ENCODE measurements at places on chromosomes 13 and 19.

- DNase-seq: no peak
Observed at GRCh38 chr19:6250024-6250615, 29.7 kb downstream of the MLLT1 start.

- DNase-seq: no peak
Observed at GRCh38 chr13:41751277-41751676, 209.6 kb downstream of the VWA8 start.

DNA sequence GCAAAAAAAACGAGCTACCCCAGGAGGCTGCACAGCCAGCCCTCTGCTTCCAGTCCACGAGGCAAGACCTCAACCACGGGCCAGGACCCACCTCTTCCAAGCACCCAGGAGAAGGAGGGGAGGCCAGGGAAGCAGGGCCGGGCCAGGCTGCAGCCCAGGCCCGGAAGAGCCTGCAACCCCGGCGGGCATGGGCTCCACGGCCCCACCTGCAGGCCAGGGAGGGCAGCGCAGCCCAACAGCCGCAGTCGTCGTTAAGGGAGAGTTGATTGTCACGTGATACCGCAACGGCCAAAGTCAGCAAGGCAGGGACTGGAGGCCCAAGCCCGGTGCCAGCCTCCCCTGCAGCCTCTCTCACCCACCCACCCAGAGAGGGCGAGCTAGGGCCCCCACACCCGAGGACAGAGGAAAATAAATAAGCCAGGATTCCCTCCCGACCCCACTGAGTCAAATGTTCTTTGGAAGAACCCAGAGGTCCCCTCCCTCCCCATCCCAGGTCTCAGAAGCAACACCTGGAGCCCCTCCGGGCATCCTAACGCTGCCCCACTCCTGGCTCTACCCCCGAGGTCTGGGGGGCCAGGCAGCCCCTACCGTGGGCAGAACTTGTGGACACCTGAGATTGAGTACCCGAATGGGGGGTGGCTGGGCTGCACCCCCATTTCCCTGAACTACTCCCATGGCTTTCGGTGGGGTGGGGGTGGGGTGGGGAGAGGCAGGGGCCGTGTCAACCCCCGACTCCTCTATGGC, 5.2 kb upstream of the REXO1 start:
- DNase-seq: peak; percentile 83

DNA sequence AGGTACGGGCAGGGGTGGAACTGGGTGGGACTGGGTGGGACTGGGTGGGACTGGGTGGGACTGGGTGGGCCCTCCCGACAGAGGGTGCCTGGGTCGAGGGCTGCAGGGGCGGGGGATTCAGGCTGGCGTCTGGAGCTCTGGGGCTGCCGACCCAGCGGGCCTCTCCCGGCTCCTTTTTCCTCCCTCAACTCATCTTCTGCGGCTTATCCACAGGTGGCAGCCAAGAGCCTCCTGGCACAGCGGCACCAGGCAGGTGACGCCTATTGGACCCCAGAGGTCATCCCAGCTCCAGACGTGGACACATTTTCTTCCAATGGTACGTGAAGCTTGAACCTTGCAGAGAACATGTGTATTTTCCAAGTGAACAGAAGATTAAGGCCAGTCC, 533 bp downstream of the ZNF544 start:
- peak; percentile 15 for DNase-seq

- DNase-seq: no peak
Observed at GRCh38 chr19:17762505-17763229, 11.4 kb downstream of the FCHO1 start.

- no peak for DNase-seq
Observed at GRCh38 chr13:98856983-98857382, 104.5 kb upstream of the SLC15A1 start.

GRCh38 chr13:68550330-68550729, 1320.2 kb upstream of the PCDH9 start:
- no peak for DNase-seq

DNA sequence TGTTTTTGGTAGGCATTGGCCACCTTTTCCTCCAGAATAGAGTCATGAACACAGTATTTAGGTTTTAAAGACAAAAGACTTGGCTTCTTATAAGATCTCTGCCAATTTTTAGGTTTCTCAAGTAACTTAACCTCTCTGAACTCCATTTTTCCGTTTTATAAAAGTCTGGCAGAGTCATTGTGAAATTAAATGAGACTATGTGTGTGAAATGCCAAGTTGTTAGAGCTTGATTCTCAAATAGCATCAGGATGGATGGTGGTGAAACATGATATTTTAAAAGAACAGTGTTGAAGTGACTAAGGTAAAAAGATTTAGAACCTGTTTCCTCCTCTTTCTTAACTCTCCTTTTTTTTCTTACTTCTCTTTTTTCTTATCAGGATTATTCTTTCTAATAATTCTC, 617.7 kb upstream of the SLITRK1 start:
- DNase-seq: no peak

DNA sequence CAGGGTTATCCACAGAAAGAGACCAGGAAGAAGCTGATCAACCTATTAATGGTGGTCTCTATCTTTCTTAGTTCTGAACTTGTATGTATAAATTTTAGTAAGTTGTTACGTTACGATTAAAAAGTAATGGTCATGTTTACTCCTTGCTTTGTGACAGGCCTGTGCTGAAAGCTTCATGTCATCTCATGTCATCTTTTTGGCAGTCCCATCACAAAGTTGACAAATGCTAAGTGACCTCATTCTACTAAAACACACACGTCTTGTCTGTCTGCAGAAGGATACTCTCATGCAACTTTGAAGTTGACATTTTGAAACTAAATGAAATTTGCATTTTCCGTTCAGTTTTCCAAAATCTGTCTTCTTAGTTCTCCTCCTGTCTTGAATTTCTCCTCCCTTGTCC, 345.9 kb downstream of the DNAJC15 start:
- DNase-seq: no peak

DNA sequence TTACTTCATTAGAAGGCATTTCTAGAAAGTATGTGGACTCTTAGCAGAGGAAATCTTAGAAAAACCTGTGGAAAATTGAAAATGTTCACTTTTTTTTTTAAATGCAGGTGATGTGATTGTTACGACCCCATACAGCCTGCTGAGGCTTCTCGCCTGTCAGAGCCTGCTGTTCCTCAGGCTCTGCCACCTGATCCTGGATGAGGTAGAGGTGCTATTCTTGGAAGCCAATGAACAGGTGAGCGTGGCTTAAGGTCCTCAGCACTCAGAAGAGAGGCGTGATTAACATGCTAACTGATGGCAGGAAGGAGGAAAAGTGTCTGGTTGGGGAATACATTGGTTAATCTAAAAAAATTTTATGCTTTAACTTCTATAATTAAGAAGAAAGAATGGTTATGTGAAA, 71.4 kb downstream of the SLC7A9 start:
- DNase-seq: no peak

DNA sequence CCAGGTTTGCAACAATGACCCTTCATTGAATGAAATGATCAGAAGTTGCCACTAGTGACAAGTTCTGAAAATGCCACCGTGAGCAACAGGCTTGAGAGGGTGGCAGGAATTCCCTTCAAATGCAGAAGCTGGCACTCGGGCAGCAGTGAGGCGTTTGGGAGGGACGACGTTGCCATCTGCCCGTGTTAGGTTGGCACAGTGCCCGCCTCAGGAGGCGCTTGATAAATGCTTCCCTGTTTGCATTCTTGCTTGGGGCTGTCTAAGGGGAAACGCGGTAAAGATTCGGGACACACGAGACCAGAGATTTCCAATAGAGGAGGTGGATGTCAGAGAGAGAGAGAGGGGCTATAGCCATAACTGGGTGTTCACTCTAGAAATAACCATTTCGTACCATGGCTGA, 101.9 kb downstream of the TEX29 start:
- no peak for DNase-seq

- no peak for DNase-seq
Observed at GRCh38 chr13:97390941-97391600, 42.9 kb upstream of the RAP2A start.

DNA sequence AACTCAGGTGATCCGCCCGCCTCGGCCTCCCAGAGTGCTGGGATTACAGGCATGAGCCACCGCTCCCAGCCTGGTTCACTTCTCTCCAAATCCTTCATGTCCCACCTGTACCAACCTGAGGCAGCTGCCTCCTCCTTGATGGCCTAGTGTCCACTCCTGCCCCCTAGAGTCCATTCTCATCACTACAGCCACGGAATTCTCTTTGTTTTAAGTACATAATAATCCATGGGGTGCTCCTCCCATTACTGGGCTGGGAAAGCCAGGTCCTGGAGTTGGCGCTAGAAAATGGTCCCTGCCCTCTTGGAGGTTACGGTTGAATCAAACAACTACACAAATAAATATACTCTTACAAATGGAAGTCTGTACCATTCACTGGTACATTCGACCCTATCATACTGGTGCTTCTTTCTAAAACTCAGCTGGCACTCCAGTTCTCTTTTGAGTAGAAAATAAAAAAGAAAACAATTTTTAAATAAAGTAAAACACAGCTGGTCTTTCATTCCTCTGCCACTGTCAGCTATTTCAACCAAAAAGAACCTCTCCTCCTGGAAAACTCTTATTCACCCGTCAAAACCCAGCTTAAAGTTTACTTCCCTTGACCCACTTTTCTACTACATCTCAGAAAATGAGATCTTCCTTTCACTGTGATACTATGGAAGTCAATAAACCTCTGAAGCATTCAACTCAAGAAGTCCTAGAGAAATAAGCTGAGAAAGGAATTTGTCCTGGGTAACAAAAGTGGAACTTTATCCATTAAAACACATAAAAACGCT, 22.4 kb upstream of the ARHGEF18 start:
- peak; percentile 51 for DNase-seq

- no peak for DNase-seq
Observed at GRCh38 chr19:56670961-56671612, 470 bp downstream of the ZNF835 start.

- DNase-seq: no peak
Observed at GRCh38 chr13:111472083-111472482, 151.6 kb downstream of the TEX29 start.

DNA sequence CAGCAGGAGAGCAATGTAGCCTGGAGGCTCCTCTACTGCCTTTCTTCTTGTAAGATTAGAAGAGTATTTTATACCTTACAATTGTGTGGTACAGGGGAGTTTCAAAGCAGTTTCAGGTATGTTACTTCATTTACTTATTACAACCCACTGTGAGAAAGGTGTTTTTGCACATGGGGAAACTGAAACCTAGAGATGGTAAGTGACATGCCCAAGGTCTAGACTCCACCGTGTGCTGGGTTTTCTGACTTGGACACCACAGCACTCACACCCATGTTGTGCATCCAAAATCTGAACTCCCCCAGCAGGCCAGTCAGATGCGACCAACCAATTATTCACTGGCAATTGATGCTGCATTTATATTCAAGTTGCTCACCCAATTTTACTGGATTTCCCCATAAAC, 22.8 kb downstream of the ERICH6B start:
- DNase-seq: no peak

GRCh38 chr19:3809881-3810707, 23.9 kb upstream of the MATK start:
- DNase-seq: no peak

GRCh38 chr19:11843722-11844121, 4.8 kb upstream of the ZNF439 start:
- no peak for DNase-seq
